ENCODE measurements at places on chromosomes 12 and 14.

- ATAC-seq, result peak; percentile 25
Measured at GRCh38 chr12:57027011-57027804, 10.9 kb upstream of the TAC3 start.

DNA sequence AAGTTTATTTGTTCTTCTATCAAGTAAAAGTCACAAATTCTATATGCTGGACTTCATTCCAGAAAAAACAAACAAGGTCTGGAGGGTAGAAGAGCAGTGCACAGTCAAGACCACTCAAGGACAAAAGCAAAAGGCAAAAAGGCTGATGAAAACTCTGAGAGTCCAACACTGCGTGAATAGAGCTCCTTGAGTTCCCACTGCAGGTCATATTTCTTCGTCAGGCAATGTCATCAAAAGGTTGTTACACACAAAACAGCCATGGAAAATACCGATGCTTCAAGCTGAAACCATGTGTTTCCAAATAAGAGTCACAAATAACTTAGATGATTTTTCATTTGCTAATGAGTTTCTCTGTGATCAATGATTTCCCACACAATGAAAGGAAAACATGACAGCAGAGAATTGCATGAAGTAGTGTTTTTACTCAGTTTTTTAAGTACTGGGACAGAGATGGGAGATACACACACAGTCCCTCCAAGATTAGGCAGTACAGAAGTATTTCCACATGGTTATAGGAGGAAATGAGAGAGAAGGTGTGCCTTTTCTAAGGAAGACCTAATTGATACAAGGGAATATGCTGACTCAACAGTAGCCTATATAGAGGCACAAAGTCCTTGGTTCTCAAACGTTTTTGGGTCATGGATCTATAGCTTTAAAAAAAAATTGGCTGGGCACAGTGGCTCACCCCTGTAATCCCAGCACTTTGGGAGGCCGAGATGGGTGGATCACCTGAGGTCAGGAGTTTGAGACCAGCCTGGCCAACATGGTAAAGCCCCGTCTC, 177.7 kb downstream of the MED13L start:
- ATAC-seq, result peak; percentile 93

DNA sequence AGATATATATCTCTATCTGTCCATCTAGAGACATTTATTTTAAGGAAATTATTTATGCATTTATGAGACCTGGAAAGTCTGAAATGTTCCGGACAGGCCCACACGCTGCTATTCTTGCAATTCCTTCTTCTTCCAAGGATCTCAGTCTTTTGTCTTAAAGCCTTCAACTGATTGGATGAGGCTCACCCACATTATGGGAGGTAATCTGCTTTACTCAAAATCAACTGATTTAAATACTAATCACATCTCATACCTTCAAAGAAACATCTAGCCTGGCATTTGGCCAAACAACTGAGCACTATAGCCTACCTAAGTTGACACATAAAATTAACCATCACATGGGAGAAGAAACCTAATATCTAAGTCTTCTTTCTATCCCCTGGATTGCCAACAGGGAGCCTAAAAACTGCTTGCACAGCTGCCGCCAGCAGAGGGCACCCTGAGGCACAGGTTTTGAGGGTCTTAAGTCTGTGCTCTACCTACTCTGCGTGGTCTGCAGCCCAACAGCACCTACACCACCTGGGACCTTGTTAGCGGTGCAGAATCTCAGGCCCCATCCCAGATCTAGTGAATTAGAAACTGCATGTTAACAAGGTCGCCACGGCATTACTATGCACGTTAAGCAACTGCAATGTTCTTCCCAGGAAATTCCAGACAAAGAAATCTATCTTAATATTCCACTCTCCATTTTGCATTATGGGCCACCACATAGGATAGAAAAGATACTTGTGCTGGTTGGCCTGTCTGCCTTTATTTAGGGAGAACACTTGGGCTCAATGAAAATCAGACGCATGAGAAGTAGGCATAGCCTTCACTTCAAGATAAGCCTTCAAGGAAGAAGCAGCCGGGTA, 249.7 kb downstream of the FOXG1 start:
- no peak for ATAC-seq

GRCh38 chr12:26121323-26122060, 3.3 kb downstream of the BHLHE41 start:
- no peak for ATAC-seq

DNA sequence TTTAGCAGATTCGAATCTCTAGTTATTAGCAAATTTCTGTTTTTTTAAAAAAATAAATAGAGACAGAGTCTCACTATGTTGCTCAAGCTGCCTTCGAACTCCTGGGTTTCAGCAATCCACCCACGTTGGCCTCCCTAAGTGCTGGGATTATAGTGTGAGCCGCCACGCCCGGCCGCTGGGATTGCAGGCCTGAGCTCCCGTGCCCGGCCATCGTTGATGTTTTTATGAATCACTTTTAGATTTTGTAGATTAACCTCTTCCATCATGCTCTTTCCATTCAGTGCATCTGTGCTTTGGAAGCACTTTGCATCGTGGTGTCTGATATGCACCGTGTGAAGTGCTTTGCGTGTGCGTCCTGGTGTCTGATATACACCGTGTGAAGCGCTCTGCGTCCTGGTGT, 20.9 kb downstream of the PGAM5 start:
- ATAC-seq, result no peak

- no peak for ATAC-seq
Measured at GRCh38 chr12:2156333-2156732, 103.5 kb downstream of the CACNA1C start.

DNA sequence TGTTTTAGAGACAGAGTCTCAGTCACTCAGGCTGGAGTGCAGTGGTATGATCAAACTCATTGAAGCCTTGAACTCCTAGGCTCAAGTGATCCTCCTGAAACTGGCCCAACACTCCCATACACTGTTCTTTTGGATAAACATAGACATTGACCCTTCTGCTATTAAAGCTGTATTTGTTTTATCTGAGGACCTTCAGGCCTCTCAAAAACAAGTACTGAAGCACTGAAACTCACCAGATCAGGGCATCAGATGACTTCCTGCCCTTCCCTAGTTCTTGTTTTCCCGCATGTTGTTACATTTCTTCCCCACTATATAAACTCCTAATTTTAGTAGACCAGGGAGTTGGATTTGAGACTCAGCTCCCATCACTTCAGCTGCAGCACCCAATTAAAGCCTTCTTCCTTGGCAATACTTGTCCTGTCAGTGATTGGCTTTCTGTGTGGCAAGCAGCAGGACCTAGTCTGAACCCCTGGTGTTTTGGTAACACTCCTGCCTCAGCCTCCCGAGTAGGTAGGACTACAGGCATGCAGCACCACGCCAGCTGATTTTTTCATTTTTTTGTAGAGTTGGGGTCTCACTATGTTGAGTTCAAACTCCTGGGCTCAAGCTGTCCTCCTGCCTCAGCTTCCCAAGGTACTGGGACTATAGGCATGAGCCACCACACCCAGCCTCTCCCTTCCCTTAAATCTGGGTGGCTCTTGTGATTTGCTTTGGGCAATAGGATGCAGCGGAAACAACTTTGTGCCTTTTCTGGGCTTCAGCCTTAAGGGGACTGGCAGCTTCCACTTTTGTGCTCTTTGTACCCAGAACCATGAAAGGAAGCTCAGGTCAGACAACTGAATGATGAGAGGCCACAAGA, 12.5 kb upstream of the IFT81 start:
- ATAC-seq, result no peak

DNA sequence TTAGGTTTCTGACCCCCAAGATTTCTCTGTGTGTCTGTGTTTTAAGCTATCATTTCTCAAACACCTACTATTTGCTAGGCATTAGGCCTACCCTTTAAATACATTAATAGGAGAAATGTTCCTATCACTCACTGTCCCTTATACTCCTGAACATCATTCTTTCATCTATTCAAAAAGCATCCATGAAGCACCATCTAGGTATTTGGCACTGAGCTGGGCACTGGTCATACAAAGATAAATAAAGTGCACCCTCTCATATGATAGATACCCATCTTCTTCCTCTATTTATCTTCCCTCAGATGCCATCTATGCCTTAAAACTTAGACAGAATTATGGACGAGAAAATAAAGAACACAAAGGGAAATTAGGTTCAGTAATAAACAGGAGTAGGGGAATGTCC, 20.4 kb downstream of the SIX1 start:
- no peak for ATAC-seq

- no peak for ATAC-seq
Measured at GRCh38 chr12:111141205-111141604, 220.8 kb upstream of the MYL2 start.

GRCh38 chr12:85927166-85927565, 53.1 kb downstream of the NTS start:
- no peak for ATAC-seq

DNA sequence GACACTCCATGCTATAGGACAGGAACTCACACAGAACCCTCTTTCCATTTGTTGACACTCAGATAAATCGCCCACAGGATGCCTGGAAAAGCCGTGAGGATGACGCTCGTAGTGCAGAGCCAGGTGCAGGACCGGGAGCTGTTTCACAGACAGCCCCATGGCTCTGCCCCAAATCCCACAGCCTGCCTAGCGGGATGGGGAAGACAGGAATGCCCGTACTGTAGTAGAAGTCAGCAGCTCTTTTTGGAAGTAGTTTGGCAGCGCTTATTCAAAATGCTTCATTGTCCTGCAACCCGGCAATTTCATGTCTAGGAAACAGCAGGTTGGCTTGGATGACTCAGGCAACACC, 41.6 kb downstream of the JAG2 start:
- ATAC-seq, result no peak

GRCh38 chr14:54356172-54356571, 40.6 kb upstream of the CDKN3 start:
- ATAC-seq, result no peak

DNA sequence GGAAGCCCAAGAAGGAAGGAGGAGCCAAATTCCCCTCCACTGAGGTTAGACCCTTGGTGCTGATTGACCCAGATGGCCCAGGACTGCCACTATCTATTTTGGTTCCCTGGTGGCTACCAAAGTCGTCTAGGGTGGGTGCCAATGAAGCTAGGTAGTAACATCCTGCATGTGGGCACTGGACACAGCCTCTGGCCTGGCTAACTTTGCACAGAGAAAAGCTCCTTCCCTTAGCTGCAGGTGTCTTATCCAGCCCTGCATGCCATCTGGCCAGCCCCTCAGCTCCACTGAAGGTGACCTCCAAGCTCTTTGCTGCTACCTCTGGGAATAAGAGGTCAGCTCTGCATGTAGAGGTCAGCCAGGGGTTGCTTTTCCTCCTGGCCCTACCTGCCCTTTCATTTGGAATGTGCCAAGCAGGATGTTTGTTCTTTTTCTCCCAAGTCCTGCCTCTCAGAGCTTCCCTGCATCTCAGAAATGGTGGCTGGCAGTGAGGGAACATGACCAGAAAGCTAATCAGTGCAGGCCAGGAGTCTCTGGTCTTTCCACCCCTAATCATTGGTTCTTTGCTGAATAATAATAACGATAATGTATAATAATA, 34.0 kb downstream of the JDP2 start:
- no peak for ATAC-seq

All from activated T-helper 17 cell treated with anti-CD3 and anti-CD28 coated beads, Interleukin-2, amount 50 U/mL, for 72 hours (primary cell).